ENCODE measurements at places on chromosomes 6 and 20.

DNA sequence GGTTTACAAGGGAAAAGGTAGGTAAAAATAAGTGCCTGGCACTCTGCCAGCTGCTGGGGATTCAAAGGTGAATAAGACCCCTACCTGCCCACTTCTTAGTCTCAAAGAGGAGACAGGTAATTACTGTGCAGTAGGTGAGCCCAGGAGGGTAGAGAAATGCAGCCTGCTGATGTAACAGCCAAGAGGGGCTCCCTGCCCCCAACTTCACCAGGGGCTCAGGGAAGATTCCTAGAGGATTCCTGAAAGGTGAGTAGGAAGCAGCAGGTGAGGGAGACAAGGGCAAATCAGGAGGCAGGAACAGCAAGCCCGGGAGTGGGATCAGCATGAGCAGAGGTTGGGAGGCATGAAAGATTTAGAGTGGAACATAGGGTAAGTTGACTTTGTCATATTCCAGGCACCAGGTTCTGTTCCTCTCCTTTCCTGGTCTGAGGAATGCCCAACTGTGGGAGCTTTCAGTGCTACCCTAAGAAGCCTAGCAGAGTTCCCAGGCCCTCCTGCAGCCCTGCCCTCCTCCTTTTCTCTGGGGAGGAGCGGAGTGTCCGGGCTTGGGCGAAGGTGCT lies 258.1 kb downstream of the LRFN2 start:
- DNase-seq, result no peak

- DNase-seq, result no peak
These were observed 20.3 kb downstream of the SOX4 start for GRCh38 chr6:21613809-21614208.

DNA sequence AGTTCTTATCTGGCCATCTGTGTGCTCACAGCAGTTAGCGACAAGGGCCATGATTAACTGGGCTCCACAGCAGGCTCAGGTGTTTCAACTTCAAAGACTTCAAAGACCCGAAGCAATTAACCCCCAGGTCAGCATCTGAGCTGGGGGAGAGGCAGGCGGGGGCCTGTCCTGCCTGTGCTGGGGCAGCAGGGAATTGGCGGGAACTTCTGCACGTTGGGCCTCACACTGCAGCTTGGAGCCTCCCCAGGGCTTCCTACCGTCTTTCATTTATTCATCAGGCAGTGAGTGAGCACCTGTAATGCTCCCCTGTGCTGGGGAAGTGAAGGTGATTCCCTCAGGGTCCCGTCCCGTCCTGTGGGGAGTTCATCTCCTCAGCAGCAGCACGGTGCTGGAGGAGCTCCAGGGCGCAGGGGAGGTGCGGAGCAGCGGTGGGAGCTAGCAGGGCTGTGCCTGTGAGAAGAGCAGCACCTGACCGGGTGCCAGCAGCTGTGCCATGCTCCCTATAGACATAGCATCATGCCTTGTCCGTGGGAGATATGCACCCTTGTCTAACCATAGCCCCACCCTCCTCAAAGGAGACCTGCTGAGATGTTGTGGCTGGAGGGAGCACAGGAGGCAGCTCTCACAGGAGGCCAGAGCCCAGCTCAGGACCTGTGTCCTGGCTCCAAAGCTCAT lies 51.8 kb upstream of the FRMD1 start:
- DNase-seq, result no peak

- peak; percentile 57 for DNase-seq
These were observed 9.4 kb upstream of the RAB44 start for GRCh38 chr6:36688063-36688738.

DNA sequence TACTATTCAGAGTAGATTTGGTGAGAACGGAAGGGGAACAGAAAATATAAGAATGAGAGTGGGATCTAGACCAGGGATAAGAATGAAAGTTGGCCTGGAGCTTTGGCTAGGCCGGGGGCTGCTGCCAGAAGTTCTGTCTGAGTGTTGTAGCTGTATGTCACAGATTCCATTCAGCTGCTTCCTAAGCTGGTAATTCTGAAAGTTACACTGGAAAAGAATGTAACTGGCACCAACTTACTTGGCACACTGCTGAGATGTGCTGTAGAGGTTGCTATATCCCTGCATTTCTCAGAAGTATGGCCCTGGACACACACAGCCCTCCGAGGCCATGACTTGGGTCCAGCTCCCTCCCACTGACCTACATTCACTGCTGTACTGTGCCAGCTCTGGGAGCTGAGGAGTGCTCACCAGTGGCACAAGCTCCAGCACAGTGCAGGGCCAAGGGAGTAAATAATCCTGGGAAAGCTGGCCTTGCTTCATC lies 25.8 kb upstream of the TMEM217 start:
- DNase-seq, result no peak

DNA sequence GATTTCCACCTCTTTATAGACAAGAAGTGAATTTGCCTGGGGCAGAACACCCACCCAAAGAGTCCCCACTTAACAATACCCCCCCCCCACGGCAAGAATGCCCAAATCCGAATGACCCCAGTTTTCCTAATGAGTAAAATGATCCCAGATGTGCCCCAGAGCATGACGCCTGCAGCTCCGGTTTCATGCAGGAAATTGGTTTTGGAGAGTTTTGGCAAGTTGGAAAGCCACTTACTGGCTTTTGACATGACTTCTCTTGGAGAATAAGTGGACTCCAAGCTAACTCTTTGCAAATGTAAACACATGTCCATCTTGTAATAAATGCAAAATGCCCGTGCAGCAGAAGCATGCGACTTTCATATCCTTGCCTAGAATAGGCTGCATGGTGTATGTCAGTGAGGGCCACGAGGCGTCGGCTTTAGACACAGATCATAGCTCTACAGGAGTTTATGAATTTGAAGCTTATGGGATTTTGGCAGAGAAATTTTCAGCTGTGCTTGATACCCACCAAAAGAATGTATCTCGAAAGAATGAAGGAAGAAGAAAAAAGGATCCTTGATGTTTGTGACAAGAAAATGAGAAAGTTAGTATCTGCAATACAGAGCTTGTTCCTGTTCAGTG lies 24.2 kb downstream of the EDN3 start:
- no peak for DNase-seq

Measured in LoVo (cell line).